ENCODE measurements at places on chromosomes 12 and 14. TPM values are rescaled to one million over a fixed set of nuclear protein-coding genes. Genes with fewer than 3 reads are reported as not detected.

Gene SLC2A3
- 79.4 TPM for polyA plus RNA-seq

Gene KRT75
- 0.11 TPM for polyA plus RNA-seq

Gene RAPGEF3
- 239 TPM for polyA plus RNA-seq

Gene LMNTD1
- polyA plus RNA-seq: not detected

Gene DNAJC22
- polyA plus RNA-seq: 4.0 TPM

Gene ZDHHC22
- polyA plus RNA-seq: 0.02 TPM

Gene EPYC
- 0.04 TPM for polyA plus RNA-seq

Gene ERP27
- polyA plus RNA-seq: 0.21 TPM

Gene CLEC4A
- 2.4 TPM for polyA plus RNA-seq

Gene CCDC197
- not detected for polyA plus RNA-seq

Gene NFE2
- polyA plus RNA-seq: 10.6 TPM

Gene SOAT2
- polyA plus RNA-seq: not detected

Gene RTN1
- polyA plus RNA-seq: 3.6 TPM

Gene TPPP2
- polyA plus RNA-seq: not detected

Gene ARHGAP9
- polyA plus RNA-seq: 28.7 TPM

Gene KLRK1
- 2.0 TPM for polyA plus RNA-seq

Gene ACYP1
- polyA plus RNA-seq: 6.8 TPM

Measured in adipose tissue (tissue), 3 donors.